ENCODE measurements at places on chromosomes 5 and 9. TPM values are rescaled to one million over a fixed set of nuclear protein-coding genes. Genes with fewer than 3 reads are reported as not detected.

DNA sequence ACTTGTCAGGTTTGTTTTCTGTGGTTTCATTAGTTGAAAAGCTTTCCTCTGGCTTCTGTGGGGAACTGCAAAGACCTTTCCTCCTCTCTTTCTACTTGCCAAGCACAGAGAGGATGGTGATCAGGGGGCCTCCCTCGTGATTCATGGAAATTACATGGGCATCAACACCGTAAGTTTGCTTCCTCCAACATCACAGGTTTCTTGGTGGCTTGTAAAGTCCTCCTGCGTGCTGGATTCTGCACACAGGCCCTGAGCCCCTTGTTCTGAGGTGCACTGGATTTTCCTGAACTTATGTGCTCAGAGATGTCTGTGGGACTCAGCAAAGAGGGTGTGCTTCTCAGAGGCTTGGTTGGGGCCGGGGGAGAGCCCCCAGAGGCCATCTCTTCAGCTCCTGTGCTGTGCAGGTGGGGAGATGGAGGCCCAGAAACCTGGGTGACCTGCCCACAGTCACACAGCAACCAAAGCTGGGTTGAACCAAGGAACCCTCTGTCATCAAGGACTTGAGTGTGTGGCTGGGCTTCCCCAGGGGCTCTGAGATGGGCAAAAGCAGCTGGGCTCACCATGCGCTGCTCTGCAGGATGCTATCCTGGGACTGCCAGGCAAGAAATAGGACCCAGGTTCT is 36.5 kb downstream of the RGS3 start:
- H3K4me1 ChIP-seq: no peaks in the 10 kb centered on the region
- no peaks in the 10 kb centered on the region for H3K36me3 ChIP-seq
- no peak for DNase-seq
- H3K27ac ChIP-seq: no peak overlapping the region
- peaks cover 2% of the 10 kb centered on the region for H3K27me3 ChIP-seq
- no peak overlapping the region for H3K4me3 ChIP-seq

Gene MLANA
- under 0.01 TPM for total RNA-seq

Gene COL23A1
- not detected for total RNA-seq

Gene RORB
- 0.36 TPM for total RNA-seq

Gene CEP72
- total RNA-seq: 2.7 TPM

DNA sequence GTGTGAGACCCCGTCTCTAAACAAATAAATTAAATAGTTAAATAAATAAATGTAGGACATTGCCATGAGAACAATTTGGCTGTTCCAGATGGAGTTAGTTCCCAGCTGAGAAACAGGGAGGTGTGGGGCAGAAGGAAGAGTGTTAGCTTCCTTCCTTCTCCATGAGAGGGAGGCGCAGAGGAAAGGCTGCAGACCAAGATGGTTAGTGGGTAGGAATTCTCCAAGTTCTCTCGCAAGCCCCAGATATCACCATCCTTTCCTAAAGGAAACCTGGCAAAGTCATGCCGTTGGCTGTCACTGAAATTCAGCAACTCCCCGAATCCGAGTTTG is 33.1 kb upstream of the RAB14 start:
- no peak for DNase-seq
- H3K27me3 ChIP-seq: no peaks in the 10 kb centered on the region
- peaks cover 8% of the 10 kb centered on the region for H3K4me1 ChIP-seq
- no peaks in the 10 kb centered on the region for H3K36me3 ChIP-seq

GRCh38 chr5:150297236-150297890 is 5.3 kb downstream of the ARSI start:
- peaks cover 41% of the 10 kb centered on the region for H3K4me1 ChIP-seq
- H3K27me3 ChIP-seq: no peaks in the 10 kb centered on the region
- peaks cover 3% of the 10 kb centered on the region for H3K36me3 ChIP-seq
- H3K4me3 ChIP-seq: no peak overlapping the region
- H3K27ac ChIP-seq: no peak overlapping the region
- DNase-seq: no peak

- H3K36me3 ChIP-seq: no peaks in the 10 kb centered on the region
- no peak overlapping the region for H3K4me3 ChIP-seq
- DNase-seq: peak; percentile 45
Observed at GRCh38 chr5:135110785-135111596, 77.0 kb upstream of the PITX1 start.

GRCh38 chr5:149930749-149931574 is 13.6 kb downstream of the PDE6A start:
- no peak overlapping the region for H3K4me3 ChIP-seq
- no peaks in the 10 kb centered on the region for H3K36me3 ChIP-seq
- no peaks in the 10 kb centered on the region for H3K4me1 ChIP-seq
- H3K27me3 ChIP-seq: no peaks in the 10 kb centered on the region

DNA sequence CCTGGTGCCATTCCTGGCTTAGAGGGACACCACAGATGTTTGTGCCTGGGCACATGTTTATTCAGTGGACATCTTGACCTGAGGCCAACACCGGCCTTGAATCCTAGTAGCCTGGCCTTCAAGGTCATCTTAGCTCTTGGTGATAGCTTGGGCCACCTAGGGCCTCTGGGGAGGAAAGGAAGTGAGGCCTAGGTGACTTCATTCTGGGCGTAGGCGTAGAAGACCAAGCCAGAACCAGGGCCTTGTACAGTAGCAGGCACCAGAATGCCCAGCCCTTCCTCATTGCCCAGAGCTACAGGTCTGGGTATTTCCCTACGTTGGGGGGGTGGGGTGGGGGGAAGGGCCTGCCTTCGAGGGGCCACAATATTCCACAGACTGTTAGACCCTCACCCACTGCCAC is 33.8 kb downstream of the WNK2 start:
- H3K36me3 ChIP-seq: no peaks in the 10 kb centered on the region
- H3K27me3 ChIP-seq: no peaks in the 10 kb centered on the region
- H3K4me1 ChIP-seq: no peaks in the 10 kb centered on the region
- peak; percentile 66 for DNase-seq
- H3K4me3 ChIP-seq: no peak overlapping the region
- H3K27ac ChIP-seq: no peak overlapping the region

DNA sequence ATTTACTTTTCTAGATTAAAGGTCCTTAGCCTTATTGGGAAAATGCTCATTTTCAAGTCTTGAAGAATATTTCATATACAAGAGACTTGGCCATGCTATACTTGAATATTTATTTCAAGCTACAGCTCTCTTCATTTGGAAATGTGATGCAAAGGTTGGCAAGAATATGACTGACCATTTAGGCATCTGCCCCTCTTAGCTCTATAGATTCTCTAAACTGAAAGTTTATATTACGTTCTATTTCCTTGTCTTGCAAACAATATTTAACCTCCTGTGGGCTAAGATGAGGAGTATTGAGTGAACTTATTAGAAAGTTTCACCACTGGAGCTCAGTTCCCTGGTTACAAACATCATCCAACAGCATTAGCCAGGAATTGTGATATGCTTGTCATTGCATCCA is 593.1 kb downstream of the MAT2B start:
- H3K4me3 ChIP-seq: no peak overlapping the region
- no peak overlapping the region for H3K27ac ChIP-seq
- H3K27me3 ChIP-seq: no peaks in the 10 kb centered on the region

- no peaks in the 10 kb centered on the region for H3K36me3 ChIP-seq
- no peak for DNase-seq
- no peaks in the 10 kb centered on the region for H3K4me1 ChIP-seq
- no peak overlapping the region for H3K4me3 ChIP-seq
Observed at GRCh38 chr5:152595405-152595804, 190.3 kb upstream of the NMUR2 start.

- no peak overlapping the region for H3K4me3 ChIP-seq
- no peaks in the 10 kb centered on the region for H3K36me3 ChIP-seq
- H3K4me1 ChIP-seq: peaks cover 8% of the 10 kb centered on the region
- DNase-seq: no peak
- no peak overlapping the region for H3K27ac ChIP-seq
Observed at GRCh38 chr9:14434971-14435718, 121.2 kb upstream of the NFIB start.

DNA sequence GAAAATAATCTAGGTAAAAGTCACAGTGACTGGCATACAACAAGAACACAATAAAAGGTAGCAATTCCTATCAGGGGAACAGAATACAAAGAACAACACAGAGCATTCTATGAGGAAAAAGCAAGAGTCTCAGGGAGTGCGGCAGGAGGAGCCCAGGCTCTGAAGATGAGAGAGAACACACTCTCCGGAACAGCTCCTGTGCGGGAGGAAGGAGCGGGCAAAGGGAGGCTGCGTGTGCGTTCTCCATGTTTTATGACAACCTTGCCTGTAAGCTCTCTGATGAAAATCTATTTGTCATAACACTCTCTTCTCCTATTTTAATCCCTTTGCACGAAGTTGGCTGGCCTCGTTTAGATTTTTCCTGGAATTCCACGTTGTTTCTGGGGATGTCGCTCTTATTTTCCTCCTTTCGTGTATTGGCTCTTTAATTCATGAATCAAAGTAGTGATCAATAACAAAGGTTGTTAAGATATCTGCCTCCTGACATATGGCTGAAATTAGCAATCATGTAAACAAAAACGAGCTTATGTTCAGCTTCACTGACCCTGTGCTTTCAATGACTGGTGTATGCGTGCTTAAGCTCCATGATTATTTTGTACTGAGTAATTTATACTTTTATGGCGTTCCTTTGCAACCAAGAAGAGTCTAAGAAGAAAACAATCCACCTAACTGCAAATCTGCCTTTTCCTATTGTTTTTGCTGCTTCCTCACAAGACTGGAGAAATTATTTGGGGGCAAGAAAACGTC is 109.5 kb downstream of the MYO10 start:
- peaks cover 4% of the 10 kb centered on the region for H3K36me3 ChIP-seq
- no peak overlapping the region for H3K27ac ChIP-seq
- H3K4me1 ChIP-seq: no peaks in the 10 kb centered on the region
- no peak for DNase-seq

Gene GLRX
- 59.0 TPM for total RNA-seq

DNA sequence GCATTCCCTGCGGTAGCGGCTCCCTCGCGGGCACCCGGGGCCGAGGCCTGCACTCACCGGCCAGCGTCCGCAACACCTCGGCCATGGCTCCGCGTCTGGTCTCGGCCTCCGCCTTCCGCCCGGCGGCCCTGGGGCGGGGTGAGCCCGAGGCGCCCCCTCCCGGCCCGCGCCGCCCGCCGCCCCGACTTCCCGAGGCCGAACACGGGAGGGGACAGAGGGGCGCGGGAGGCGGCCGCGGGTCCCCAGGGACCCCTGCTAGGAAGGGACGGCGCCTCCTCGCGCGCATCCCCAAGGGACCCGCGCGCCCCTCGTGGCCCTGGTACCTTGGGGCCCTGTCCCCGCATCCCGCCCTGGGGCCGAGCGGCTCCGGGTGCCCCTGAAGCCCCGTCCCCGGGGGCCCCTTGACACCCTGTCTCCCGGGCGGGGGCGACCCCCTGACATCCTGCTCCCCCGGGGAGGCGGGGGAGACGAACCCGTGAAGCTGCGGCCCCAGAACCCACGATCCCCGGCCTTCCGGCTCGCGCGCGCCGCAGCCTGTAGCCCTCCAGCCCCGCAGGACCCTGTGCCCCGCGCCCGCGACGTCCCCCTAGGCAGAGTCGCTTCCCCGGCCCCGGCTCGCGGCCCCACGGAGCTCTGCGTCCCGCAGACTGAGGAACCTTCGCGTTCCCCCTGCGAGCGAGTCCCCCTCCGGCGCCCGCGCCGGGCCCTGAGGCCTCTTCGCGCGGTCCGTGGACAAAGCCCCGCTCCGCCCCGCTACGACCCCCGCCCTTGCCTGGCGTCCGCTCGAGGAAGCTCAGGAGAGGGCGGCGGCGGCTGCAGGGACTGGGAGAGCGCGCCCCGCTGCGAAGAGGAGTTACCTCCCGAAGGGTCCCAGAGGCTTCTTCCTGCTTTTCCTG is at the start of gene ABO:
ABO (minus strand) TSS at position 97 of the 896 bp plus-strand sequence.
- no peak within 1 kb of the TSS for H3K4me3 ChIP-seq
- no peaks in the 10 kb centered on the region for H3K4me1 ChIP-seq
- H3K27me3 ChIP-seq: peaks cover 42% of the 10 kb centered on the region
- DNase-seq: peak; percentile 77
- H3K27ac ChIP-seq: no peak within 1 kb of the TSS
- H3K36me3 ChIP-seq: no peaks in the 10 kb centered on the region

Gene TAF11L5
- not detected for total RNA-seq

Gene ANKRD31
- total RNA-seq: 0.29 TPM

- H3K27me3 ChIP-seq: no peaks in the 10 kb centered on the region
- peaks cover 6% of the 10 kb centered on the region for H3K4me1 ChIP-seq
- DNase-seq: no peak
- peaks cover 31% of the 10 kb centered on the region for H3K36me3 ChIP-seq
Observed at GRCh38 chr5:31487506-31487905, 44.4 kb downstream of the DROSHA start.

- H3K27ac ChIP-seq: no peak overlapping the region
- no peaks in the 10 kb centered on the region for H3K4me1 ChIP-seq
- no peaks in the 10 kb centered on the region for H3K27me3 ChIP-seq
- no peak for DNase-seq
- no peaks in the 10 kb centered on the region for H3K36me3 ChIP-seq
- H3K4me3 ChIP-seq: no peak overlapping the region
Observed at GRCh38 chr5:89128092-89128491, 245.1 kb upstream of the MEF2C start.

- H3K4me3 ChIP-seq: no peak overlapping the region
- no peaks in the 10 kb centered on the region for H3K4me1 ChIP-seq
- peaks cover 14% of the 10 kb centered on the region for H3K27me3 ChIP-seq
- H3K27ac ChIP-seq: no peak overlapping the region
Observed at GRCh38 chr5:174690271-174690670, 34.1 kb upstream of the MSX2 start.

DNA sequence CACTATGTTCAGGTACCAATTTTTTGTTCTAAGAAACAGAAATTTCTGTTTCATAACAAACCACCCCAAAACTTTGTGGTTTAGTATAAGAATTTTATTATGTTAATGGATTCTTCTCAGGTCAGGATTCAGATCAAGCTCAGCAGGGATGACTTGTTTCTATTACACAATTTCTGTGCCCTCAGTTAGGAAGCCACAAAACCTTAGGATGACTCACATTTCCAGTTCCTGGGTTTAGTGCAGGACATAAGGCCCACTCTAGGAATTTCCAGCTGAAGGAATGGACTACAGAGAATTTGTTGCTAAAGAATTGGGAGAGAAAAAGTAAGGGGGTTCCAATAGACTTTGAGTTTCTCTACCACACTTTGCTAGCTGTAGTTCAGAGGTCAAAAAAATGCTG is 629.3 kb downstream of the ANXA1 start:
- no peak overlapping the region for H3K4me3 ChIP-seq
- H3K27ac ChIP-seq: no peak overlapping the region
- H3K4me1 ChIP-seq: peaks cover 3% of the 10 kb centered on the region
- H3K36me3 ChIP-seq: no peaks in the 10 kb centered on the region
- peak; percentile 21 for DNase-seq

GRCh38 chr9:38435521-38435920 is 11.3 kb upstream of the IGFBPL1 start:
- H3K4me3 ChIP-seq: no peak overlapping the region
- H3K4me1 ChIP-seq: peaks cover 9% of the 10 kb centered on the region
- DNase-seq: no peak
- no peaks in the 10 kb centered on the region for H3K36me3 ChIP-seq

Gene CCDC152
- total RNA-seq: 0.36 TPM

- no peaks in the 10 kb centered on the region for H3K27me3 ChIP-seq
- H3K4me1 ChIP-seq: peaks cover 1% of the 10 kb centered on the region
- no peak overlapping the region for H3K27ac ChIP-seq
Observed at GRCh38 chr9:129555512-129556215, 65.2 kb downstream of the C9orf50 start.

GRCh38 chr9:37128051-37128450 is 7.7 kb downstream of the ZCCHC7 start:
- H3K4me3 ChIP-seq: no peak overlapping the region
- H3K27me3 ChIP-seq: no peaks in the 10 kb centered on the region
- H3K4me1 ChIP-seq: no peaks in the 10 kb centered on the region
- no peak overlapping the region for H3K27ac ChIP-seq
- DNase-seq: no peak
- H3K36me3 ChIP-seq: peaks cover 17% of the 10 kb centered on the region

Gene TSSK1B
- total RNA-seq: 0.72 TPM

GRCh38 chr5:94674490-94675382 is 56.3 kb downstream of the SLF1 start:
- no peaks in the 10 kb centered on the region for H3K27me3 ChIP-seq
- H3K36me3 ChIP-seq: no peaks in the 10 kb centered on the region
- DNase-seq: no peak
- no peak overlapping the region for H3K4me3 ChIP-seq
- H3K27ac ChIP-seq: no peak overlapping the region
